ENCODE measurements at places on chromosomes 6 and 20.

DNA sequence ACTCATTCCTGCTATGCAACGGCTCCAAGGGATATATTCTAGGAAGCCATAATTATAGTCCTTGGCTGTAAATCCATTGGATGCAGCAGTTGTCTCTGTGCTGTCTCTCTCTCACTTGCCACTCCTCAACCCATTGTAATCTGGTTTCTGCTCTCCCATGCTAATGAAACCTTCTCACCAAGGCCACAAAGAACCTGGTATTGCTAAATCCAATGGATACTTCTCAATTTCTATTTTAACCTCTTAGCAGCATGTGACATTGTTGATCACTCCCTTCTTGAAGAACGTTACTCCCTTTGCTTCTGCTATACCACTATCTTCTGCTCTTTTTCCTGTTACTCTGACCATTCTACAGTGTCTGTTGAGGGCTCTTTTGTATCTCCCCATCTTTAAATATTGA, 39.8 kb upstream of the GCLC start:
- H3K4me3 ChIP-seq: no peak overlapping the region
- peaks cover 44% of the 10 kb centered on the region for H3K4me1 ChIP-seq
- no peaks in the 10 kb centered on the region for H3K36me3 ChIP-seq
- H3K27me3 ChIP-seq: no peaks in the 10 kb centered on the region
- DNase-seq: no peak
- no peak overlapping the region for H3K27ac ChIP-seq

- H3K36me3 ChIP-seq: no peaks in the 10 kb centered on the region
- H3K4me3 ChIP-seq: no peak overlapping the region
- no peaks in the 10 kb centered on the region for H3K27me3 ChIP-seq
- no peak overlapping the region for H3K27ac ChIP-seq
- H3K4me1 ChIP-seq: no peaks in the 10 kb centered on the region
Observed at GRCh38 chr6:1858196-1858595, 248.5 kb downstream of the FOXC1 start.

- peaks cover 14% of the 10 kb centered on the region for H3K4me1 ChIP-seq
- no peaks in the 10 kb centered on the region for H3K36me3 ChIP-seq
- no peak overlapping the region for H3K27ac ChIP-seq
- peak; percentile 77 for DNase-seq
- H3K27me3 ChIP-seq: peaks cover 65% of the 10 kb centered on the region
Observed at GRCh38 chr20:63178889-63179686, 36.8 kb downstream of the YTHDF1 start.

DNA sequence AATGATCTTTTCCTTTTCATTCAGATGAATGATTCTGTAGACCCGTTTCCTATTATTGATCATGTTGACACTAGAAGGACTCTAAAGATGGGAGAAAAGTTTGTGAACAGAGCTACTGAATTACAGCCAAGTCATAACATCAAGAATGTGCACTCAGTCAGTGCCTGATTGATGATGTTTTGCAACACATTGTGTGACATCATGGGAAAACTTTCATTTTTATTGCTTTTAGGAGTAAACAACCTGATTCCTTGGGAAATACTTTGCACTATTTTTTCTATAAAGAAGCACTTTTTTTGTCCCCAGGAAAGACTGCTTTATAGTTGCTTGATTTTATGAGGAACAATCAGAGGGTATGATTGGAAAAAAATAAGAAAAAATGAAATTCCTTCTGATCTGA, 383.8 kb upstream of the JAG1 start:
- no peaks in the 10 kb centered on the region for H3K36me3 ChIP-seq
- H3K4me1 ChIP-seq: no peaks in the 10 kb centered on the region
- no peak for DNase-seq
- no peak overlapping the region for H3K27ac ChIP-seq
- no peaks in the 10 kb centered on the region for H3K27me3 ChIP-seq

DNA sequence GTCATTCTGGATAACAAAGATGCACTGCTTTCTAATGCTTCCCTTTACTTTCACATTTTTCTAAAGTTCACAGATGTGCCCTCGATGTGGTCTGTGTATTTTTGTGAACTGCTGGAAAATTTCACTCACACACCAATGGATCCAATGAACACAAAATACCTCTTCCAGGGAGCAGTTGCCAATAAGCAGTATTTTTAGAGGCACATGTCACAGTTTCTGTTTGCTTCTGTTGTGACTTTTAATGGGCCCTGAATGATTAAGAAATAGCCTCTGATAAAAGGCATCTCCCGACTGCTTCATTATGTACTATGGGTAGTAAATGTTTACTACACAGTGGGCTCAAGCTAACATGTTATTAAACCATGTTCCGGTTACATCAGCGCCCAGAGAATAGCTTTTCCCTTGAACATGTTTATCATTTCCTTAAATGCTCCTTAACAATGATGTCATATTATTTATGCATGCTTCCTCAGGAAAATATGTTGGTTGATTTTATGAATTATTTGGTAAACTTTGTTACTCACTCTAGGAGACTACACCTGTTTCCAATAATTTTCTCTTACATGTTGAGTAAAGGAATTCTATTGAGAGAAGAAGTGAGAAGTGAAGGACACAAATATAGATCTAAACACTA, 188.0 kb downstream of the KCNQ5 start:
- DNase-seq: no peak
- peaks cover 2% of the 10 kb centered on the region for H3K4me1 ChIP-seq
- no peak overlapping the region for H3K27ac ChIP-seq
- H3K4me3 ChIP-seq: no peak overlapping the region
- H3K27me3 ChIP-seq: no peaks in the 10 kb centered on the region

DNA sequence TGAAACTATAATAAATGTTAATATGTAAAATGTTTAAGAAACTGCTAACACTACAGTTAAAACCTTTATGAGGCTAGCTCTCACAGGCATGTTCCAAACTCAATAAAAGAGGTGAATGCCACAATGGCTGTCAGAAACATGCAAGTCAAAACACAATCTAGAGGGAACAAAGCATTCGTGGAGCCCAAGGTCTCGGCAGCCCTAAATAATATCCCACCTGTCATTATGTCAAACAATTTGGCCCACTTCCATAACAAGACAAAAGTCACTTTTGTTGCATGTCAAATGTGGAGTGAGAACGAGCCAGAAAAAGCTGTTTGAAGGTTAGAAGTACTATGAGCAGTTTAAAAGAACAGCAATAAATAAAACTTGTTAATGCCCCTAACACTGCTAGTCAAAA, 181.9 kb downstream of the GMDS start:
- peaks cover 10% of the 10 kb centered on the region for H3K36me3 ChIP-seq
- H3K4me3 ChIP-seq: no peak overlapping the region
- H3K27me3 ChIP-seq: no peaks in the 10 kb centered on the region
- H3K4me1 ChIP-seq: peaks cover 3% of the 10 kb centered on the region
- DNase-seq: no peak
- no peak overlapping the region for H3K27ac ChIP-seq

DNA sequence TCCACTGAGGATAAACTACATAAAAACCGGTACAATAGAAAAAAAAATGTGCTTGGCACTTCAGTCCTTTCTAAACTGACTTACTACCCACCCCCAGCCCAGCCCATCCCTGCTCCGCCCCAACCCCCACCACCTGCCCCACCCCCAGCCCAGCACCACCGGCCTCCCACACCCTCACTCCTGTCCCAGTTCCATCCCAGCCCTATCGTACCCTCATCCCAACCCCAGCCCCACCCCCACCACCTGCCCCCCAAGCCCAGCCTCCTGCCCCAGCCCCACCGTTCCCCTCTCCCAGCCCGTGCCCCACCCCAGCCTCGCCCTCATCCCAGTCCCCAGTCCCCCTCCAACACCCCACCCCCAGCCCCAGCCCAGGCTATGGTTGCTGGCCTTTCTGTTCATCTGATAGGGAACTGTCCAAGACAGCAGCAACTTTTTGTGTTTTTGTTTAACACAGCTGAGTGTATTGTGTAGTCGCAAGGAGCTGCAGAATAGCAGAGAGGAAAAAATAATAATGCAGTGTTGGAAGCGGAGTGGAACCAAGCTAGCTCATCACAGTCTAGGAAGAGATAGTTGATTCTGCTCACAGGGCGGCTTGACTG, 61.9 kb downstream of the SASH1 start:
- H3K4me1 ChIP-seq: no peaks in the 10 kb centered on the region
- no peak for DNase-seq
- no peak overlapping the region for H3K4me3 ChIP-seq
- H3K36me3 ChIP-seq: no peaks in the 10 kb centered on the region

DNA sequence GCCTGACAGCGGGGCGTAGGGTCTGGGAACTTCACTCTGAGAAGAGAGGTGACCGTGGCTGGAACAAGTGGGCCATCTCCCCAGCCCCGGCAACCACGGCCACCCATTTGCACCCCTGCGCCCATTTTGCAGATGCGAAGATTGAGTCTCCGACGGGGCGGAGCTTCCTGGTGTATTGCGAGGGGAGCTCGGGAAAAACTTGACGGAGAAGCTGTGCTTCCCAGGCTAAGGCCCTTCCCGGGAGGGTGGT, 653 bp downstream of the ZNF335 start:
- peak overlapping the region; percentile 80 for H3K4me3 ChIP-seq
- peaks cover 51% of the 10 kb centered on the region for H3K36me3 ChIP-seq
- peaks cover 19% of the 10 kb centered on the region for H3K4me1 ChIP-seq
- H3K27ac ChIP-seq: peak overlapping the region; percentile 100
- no peaks in the 10 kb centered on the region for H3K27me3 ChIP-seq

DNA sequence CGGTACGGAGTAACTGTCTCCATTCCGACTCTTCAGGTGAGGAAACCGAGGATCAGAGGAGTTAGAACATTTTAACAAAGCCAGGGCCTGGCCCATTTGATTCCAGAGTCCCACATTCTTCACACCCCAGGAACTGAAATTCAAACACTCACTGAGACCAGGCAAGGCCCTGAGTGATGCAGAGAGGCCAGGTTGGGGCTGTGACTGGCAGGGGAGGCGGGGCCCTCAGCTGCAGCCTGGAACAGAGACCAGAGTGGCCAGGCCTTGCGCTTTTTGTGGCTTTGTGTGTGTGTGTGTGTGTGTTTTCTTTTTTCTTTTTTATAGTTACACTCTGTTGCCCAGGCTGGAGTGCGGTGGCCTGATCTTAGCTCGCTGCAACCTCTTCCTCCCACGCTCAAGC, 57.2 kb downstream of the BCAS4 start:
- no peak overlapping the region for H3K4me3 ChIP-seq
- H3K4me1 ChIP-seq: peaks cover 13% of the 10 kb centered on the region

- H3K27ac ChIP-seq: no peak overlapping the region
- H3K27me3 ChIP-seq: no peaks in the 10 kb centered on the region
- H3K36me3 ChIP-seq: no peaks in the 10 kb centered on the region
- H3K4me1 ChIP-seq: no peaks in the 10 kb centered on the region
Observed at GRCh38 chr20:54995553-54995952, 520.2 kb downstream of the DOK5 start.

- peaks cover 3% of the 10 kb centered on the region for H3K4me1 ChIP-seq
- no peaks in the 10 kb centered on the region for H3K27me3 ChIP-seq
- peak overlapping the region; percentile 41 for H3K27ac ChIP-seq
- H3K4me3 ChIP-seq: no peak overlapping the region
Observed at GRCh38 chr20:45087814-45088213, 13.1 kb downstream of the KCNS1 start.

GRCh38 chr20:45041464-45042337, 59.2 kb downstream of the KCNS1 start:
- no peaks in the 10 kb centered on the region for H3K27me3 ChIP-seq
- peaks cover 77% of the 10 kb centered on the region for H3K4me1 ChIP-seq
- no peak overlapping the region for H3K4me3 ChIP-seq
- peak overlapping the region; percentile 91 for H3K27ac ChIP-seq
- peaks cover 86% of the 10 kb centered on the region for H3K36me3 ChIP-seq
- DNase-seq: no peak

DNA sequence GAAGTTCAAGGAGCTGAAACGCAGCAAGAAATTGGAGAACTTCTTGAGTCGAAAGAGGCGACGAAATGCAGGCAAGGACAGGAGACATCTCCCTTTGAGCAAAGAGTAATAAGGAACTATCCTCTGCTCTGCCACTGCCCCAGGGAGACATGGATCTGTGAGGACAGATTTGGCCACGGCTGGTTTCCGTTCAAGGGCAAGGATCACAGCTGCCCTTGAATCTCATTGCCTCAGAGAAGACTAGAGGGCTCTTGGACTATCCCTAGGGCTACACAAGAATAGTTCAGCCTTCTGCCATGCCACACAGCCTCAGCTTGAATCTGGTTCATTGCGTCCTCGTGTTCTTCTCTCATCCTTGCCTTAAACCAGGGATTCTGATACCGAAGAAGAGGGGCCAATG, 7.7 kb downstream of the RRP36 start:
- no peak overlapping the region for H3K4me3 ChIP-seq
- no peaks in the 10 kb centered on the region for H3K27me3 ChIP-seq
- no peak overlapping the region for H3K27ac ChIP-seq
- peaks cover 17% of the 10 kb centered on the region for H3K4me1 ChIP-seq

DNA sequence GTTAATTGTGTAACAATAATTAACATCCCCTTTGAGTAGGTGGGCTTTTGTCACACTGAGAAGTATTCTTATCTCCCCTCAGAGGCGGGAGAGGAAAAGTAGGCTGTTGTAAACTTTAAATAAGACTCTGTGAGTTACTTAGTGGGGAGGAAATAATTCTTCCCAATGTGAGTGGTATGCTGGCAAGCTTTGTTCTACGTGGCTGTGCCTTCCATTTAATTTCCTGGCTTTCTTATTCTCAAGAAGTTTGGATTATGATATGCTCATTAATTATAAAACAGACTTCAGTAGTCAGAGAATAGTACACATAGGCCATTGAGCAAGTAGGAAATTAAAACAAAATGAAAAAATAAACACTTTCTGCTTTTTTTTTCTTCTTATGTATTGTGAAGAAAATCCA, 19.1 kb downstream of the ADGRB3 start:
- H3K27ac ChIP-seq: no peak overlapping the region
- H3K4me1 ChIP-seq: no peaks in the 10 kb centered on the region
- no peak for DNase-seq
- H3K27me3 ChIP-seq: no peaks in the 10 kb centered on the region
- no peaks in the 10 kb centered on the region for H3K36me3 ChIP-seq

DNA sequence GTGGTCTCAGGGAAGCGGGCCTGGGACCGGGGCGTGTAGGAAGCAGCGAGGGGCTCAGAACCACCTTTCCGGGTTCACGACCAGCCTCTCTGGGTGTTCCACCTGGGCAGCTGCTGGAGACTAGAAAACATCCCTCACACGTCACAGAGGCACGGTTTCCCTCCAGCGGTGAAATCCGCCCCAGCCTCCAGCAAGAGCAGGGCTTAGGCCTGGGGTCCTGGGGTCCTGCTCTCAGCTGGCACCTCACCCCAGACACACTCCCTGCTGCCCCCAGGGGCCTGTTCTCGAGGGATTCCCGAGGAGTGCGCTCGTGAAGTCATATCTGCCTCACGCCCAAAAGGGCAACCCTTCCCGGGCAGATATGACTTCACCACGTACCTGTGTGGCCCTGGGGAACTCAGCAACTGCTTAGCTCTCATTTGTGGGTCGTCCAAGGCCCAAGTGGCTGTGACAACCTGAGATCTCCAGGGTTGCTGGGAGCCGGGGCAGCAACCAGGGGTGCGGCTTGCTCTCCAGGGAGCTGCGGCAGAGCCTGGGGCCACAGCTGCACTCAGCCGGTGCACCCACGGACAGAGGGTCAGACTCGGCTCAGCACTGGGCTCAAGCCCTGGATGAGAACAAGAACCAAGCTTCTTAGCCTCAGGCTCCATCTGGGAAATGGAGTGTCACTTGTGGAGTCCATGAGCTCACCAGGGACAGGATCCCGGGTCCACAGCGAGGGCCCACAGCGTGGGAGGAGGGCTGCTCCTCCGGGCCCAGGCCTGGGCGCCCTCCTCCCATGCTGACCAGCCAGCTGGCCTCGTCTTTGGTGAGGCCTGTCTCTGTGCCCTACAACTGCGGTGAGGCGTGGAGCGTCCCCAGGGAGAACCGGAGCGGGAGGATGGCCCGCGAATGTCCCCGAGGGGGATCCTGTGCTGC, 661 bp downstream of the FNDC11 start:
- peak overlapping the region; percentile 49 for H3K4me3 ChIP-seq
- no peak overlapping the region for H3K27ac ChIP-seq
- peaks cover under 1% of the 10 kb centered on the region for H3K27me3 ChIP-seq
- peaks cover 12% of the 10 kb centered on the region for H3K4me1 ChIP-seq
